Fibroblast of skin of scalp (primary cell): ENCODE measurements at places on chromosomes 11 and 22.

DNA sequence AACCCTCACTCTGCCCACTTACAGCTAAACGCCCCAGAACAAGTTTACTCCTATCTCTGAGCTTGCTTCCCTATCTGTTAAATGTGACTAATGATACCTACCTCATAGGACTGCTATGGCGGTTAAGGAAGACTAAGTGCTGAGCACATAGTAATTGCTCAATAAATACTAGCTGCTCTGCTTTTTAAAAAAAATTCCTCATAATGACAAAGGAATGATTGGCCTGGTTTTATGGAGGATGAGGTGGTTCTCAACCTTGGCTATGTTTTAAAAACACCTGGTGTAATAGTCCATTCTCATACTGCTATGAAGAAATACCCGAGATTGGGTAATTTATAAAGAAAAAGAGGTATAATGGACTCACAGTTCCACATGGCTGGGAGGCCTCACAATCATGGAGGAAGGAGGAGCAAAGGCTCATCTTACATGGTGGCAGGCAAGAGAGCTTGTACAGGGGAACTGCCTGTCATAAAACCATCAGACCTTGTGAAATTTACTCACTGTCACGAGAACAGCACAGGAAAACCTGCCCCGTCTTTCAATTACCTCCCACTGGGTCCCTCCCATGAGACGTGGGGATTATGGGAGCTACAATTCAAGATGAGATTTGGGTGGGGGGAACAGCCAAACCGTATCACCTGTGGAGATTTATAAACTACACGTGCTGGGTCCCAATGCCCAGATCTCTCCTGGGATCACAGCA lies 127.2 kb upstream of the SYT13 start:
- DNase-seq: no peak

GRCh38 chr11:48003926-48004325 lies 23.6 kb downstream of the PTPRJ start:
- DNase-seq: no peak

- no peak for DNase-seq
These were observed 38.7 kb downstream of the CD82 start for GRCh38 chr11:44604171-44604581.

DNA sequence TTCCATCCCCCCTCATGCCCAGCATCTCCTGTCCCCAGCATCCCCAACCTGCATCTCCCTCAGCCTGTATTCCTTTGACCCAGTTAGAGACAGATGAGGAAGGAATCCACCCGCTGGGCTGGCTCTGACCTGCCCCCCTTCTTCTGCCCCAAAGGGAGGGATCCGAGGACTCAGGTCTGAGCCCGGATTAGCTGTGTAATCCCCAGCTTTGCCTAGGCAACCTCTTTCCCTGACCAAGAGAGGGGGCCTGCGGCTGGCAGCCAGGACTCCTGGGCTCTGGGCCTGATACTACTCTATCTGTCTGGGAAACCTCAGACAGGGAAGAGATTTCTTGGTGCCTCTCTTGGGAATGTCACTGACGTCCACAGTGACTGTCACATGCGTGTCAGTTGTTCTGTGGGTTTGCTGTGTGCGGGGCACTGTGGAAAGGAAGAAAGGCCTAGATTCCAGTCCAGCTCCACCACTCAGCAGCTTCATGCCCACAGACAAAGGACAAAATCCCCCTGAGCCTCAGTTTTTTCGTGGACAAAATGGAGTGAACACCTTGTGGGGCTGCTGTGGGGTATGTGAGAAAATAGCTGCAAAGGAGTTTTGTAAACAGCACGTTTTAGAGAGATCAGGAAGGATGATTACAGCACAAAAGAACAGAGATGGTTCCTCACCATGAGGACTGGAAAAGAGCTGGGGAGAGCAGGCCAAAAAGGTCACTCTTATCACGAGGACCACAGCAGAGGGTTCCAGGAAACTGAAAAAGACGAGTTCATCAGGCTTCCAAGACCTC lies 1.3 kb upstream of the NDUFV1 start:
- no peak for DNase-seq

DNA sequence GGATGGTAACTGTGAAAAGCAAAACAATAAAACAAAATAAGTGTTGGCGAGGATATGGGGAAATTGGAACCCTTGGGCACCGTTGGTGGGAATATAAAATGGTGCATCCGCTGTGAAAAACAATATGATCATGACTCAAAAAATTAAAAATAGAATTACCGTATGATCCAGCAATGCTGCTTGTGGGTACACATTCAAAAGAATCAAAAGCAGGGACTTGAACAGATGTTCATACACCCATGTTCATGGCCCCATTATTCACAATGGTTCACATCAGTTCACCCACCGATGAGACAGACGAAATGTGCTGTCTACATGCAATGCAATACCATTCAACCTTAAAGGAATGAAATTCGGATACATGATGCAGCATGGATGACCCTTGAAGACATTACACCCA lies 1.2 kb upstream of the DERL3 start:
- no peak for DNase-seq

DNA sequence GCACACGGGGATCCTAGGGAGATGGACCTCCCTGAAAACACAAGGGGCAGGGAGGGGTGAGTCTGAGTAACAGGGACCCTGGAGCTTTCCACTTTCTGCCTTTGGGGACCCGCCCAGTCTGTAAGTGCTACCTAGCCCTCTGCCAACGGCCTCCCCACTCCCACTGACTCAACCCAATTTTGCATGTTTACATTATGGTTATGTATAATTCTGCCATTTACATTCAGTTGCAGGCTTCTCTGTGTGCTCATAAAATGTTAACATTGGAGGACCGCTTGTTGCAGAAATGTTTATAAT lies 105.8 kb downstream of the DSCAML1 start:
- no peak for DNase-seq

DNA sequence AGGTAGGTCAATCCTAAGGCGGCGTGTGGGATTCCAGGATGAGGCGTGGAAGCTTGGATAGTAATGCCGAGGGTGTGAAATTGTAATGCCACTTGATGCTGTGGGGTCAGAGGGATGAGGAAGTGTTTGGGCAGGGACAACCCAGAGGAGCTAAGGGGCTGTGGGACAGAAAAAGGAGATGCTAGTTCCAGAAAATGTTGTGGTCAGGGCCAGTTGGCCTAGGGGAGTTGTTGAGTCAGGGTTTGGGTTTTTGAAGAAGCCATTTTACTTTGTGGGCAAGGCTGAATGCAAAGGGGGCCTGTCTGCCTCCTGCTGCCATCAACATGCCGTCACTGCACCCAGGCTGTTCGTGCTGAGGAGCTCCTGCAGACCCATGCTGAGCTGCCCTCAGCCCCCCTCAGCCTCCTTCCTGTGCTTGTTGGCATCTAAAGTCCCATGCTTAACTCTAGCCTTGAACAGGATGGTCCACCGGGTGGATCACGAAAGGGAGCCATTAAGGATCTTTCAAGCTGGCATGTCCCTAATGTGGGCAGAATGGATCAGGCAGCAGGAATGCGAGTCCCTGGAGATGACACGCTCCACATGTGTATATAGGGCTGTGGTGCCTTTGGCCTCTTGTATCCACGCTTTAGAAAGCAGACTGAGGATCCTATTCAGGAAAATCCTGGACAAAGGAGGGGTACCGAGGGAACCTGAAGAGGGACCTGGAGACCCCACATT lies 2.1 kb downstream of the C11orf16 start:
- peak; percentile 57 for DNase-seq

GRCh38 chr11:29063630-29064361 lies 953.0 kb downstream of the KCNA4 start:
- DNase-seq: peak; percentile 4

- DNase-seq: no peak
These were observed 21.2 kb upstream of the PSMA1 start for GRCh38 chr11:14541192-14541947.

DNA sequence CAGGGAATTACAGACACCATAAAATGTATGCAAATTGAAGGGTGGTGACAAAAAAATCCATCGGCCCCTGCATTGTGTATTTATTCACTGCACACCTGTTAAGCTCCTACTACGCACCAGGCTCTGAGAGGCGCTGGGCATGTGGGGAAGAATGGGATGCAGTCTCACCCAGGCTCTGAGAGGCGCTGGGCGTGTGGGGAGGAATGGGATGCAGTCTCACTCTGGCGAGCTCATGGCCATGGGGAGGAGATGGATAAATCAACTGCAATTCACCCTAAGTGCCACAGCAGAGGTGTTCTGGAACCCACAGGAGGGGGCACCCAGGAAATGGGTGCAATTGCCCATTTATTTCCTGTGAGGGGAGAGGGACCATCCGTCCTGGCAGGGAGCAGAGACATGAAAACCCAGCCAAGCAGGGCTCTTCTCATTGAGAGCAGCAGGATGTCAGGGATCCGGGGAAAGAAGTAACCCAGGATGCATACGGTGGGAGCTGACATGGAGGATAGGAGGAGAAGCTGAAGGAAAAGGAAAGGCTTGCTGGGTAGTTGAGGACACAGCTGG lies 798.7 kb downstream of the TBC1D22A start:
- no peak for DNase-seq

GRCh38 chr11:106087815-106088435 lies 10.5 kb downstream of the AASDHPPT start:
- DNase-seq: peak; percentile 53

GRCh38 chr11:2387266-2387987 lies 10.3 kb downstream of the CD81 start:
- no peak for DNase-seq

DNA sequence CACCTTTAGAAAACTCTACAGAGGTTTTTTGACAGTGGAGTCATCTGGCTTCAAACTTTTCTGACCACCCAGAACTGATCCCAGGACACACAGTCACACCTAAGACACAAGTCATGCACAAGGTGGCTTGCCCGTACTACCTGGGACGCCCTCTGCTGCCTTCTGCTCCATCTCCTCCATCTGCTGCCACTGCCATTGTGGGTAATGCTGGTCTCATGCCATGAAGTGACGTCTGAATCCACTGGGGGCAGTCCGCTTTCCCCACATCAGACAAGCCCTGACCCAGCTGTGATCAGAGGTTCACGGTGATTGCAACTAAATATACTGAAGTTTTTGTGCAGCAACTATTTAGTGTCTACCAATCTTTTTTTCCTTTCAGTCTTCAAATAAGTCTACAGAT lies 5.4 kb upstream of the NDUFS8 start:
- no peak for DNase-seq

GRCh38 chr11:117435326-117435725 lies 107.7 kb downstream of the CEP164 start:
- DNase-seq: no peak

- DNase-seq: no peak
These were observed 137.7 kb upstream of the DDI1 start for GRCh38 chr11:103898577-103899336.

GRCh38 chr11:46677991-46678740 lies 22.3 kb downstream of the ARHGAP1 start:
- DNase-seq: no peak

- peak; percentile 46 for DNase-seq
These were observed 16.2 kb downstream of the BAD start for GRCh38 chr11:64268025-64268892.

- DNase-seq: no peak
These were observed 41.7 kb downstream of the LMO1 start for GRCh38 chr11:8221917-8222495.

DNA sequence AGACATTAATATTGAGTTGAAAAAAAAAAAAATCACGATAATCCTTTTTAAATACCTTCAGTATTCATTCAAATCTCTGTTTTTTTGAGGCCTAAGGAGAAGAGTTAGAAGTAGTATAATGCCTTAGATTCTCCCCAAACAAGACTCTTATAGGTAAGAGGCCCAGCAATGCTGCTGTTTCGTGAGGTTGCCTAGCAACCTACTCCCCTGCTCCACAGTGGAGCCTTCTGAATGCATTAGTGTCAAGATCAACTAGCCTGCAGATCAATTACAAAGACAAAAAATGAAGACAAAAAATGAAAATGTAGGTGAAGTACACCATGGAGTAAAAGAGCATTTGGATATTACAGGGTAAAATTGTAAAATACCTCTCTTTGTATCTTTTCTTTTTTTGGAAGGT lies 229.8 kb upstream of the LUZP2 start:
- no peak for DNase-seq

DNA sequence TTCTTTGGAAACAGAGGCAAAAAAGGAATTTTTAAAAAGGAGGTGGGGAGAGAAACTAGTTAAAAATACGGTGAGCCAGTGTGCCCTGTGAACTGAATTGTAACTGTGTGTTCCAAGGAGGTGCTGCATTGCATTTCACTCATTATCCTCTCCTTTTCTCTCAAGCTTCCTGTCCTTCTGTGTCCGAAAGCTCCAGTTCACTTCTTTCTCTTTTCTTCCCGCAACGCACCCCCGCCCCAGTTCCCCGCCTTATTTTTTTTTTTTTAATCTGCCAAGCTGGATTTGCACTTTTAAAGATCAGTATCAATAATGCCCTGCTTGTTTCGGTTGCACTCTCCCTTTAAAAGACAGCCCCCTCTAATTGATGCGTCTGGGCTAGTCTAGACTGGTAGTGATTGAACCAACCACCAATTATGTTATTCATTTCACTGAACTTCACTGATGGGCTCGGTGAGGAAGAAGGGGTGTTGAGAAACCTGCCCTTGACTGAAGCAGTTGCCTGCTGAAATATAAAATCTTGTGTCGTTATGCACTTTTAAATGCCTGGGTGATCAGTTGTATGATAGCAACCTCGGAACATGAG lies 18.5 kb downstream of the BLID start:
- DNase-seq: peak; percentile 63

DNA sequence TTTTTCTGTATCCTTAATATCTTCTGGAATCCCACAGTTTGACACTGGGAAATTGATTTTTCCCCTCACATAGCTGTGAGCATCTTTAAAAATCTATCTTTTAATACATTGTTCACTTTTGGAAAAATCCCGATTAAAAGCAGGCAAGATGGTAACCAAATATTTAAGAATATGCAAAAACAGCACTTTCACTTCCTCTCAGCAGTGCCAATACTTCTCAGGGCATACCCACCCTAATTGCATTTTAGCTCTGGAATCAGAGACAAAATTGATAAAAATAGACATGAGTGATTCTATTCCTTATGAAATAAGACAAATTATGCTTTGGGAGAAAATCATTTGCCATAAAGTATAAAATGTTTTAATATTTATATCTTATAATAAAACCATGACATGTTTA lies 168.5 kb upstream of the CCDC90B start:
- DNase-seq: no peak

GRCh38 chr11:1832211-1832919 lies 2.4 kb upstream of the SYT8 start:
- DNase-seq: peak; percentile 28

DNA sequence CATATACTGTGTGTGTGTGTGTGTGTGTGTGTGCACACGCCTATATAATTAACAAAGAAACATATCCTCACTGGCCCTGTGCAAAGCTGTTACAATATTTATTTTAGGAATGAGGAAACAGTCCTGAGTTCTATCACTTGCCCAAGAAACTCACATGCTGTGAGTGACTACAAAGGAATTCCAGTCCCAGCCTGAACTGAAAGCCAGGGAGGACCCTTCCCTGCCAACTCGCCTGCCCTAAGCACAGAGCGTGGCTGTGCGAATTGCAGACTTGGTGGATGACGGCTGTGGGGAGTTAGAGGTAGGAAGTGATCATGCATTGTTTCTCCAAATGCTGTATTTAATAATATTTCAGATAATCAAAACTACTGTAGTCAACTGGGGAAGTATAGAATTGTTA lies 26.4 kb upstream of the CD5 start:
- peak; percentile 67 for DNase-seq
